ENCODE measurements at places on chromosomes 3 and 15.

- DNase-seq, result no peak
These were observed 73.8 kb upstream of the ZBED2 start for GRCh38 chr3:111668888-111669488.

- DNase-seq, result no peak
These were observed 14.4 kb downstream of the AGTR1 start for GRCh38 chr3:148711981-148712666.

DNA sequence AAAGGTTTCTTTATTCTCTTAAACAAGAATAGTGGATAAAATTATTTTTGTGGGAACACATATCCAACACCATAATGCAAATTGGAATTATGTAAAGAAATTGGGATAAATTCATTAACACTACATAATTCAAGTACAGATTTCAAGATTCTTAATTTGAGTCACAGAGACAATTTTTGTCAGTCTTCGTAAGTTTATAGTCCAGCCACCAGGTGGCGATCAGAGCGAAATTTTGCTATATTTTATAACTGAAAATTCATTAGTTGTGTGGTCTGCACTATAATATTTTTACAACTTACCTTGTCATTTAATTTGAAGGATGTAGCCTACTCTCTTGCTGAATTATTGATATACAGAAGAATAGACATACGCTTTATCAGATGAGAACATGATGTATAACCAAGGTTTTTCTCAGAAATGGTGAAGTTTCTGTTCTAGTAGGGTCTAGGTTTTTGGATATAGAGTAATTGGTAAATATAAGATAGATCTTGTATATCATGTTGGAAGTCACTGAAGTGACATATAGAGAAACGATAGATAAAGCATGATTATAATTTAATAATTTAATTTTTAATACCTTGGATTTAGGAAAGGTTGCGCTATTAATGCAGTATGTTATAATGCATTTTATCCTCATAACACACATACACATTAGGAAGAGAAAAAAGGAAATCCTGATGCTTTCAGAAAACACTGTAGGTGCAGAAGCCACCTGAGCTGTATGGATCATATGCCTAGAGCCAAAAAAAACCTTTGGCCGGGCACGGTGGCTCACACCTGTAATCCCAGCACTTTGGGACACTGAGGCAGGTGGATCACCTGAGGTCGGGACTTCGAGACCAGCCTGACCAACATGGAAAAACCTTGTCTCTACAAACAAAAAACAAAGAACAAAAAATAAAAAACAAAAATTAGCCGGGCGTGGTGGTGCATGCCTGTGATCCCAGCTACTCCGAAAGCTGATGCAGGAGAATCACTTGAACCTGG is 31.7 kb downstream of the PLSCR4 start:
- no peak for DNase-seq

DNA sequence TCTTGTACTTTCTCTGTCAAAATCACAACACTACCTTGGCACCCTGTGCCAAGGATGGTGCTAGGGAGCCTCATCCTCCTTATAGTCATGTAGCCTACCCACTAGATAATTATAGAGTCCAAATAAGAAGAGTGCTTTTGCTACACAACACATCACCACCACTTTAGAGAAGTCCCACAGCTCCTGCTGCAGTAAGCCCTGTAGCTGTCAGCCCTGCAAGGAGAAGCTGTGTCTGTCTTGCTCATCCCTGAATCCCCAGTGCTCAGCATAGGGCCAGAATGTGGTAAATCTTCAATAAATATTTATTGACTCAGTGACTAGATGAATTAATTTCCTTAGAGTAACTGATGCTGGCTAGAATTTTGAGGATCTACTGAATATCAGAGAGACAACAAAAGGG is 190.8 kb downstream of the ZNF621 start:
- no peak for DNase-seq

GRCh38 chr15:84793431-84794161 is 23.6 kb upstream of the ALPK3 start:
- no peak for DNase-seq

- DNase-seq, result no peak
These were observed 803.4 kb downstream of the TUSC7 start for GRCh38 chr3:117512975-117513374.

- DNase-seq, result no peak
These were observed 9.4 kb downstream of the CEMIP start for GRCh38 chr15:80788536-80788935.

GRCh38 chr3:149816986-149817385 is 4.0 kb downstream of the RNF13 start:
- DNase-seq, result peak; percentile 18

- DNase-seq, result no peak
These were observed 479.3 kb downstream of the EPHA3 start for GRCh38 chr3:89586676-89587075.

- DNase-seq, result no peak
These were observed 60.4 kb downstream of the ARIH1 start for GRCh38 chr15:72534523-72534922.

GRCh38 chr3:142850395-142851023 is 38.4 kb downstream of the PCOLCE2 start:
- peak; percentile 90 for DNase-seq

DNA sequence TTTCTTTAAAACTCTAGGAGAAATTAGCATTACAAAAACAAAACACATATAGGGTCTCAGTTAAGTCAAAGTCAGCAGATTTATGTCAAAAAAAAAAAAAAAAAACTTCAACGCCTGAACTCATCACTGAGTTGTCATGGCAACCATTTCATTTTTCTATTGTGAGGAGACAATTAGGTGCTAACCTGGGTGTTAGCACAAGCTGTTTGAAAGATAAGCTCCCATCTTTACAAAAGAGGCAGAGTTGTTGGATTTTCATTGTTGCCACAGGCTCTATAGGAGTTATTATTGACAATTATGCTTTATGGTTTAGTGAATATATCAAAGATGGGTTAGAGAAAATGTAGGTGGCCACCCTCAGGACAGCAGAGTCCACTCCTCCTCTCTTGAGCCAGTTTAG is 806.9 kb downstream of the GRM7 start:
- DNase-seq, result no peak

DNA sequence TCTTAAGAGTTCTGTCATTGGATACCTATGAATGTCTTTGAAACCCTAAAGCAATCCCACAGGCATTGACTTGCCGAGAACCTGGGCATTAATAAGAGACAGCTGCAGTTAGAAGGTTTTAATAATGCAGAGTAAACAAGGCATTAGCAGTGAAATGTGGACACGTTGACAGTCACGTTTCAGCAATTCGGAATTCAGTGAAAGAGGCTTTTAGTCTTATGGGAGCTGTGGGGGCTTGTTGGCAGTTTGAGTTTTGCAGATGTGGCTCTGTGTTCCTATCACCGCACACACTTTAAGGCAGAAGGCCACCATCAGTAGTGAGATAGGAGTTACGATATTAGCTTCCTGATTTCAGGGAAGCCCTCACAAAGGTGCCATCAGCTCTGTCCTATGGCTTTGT is 145.2 kb upstream of the NUDT16 start:
- DNase-seq, result no peak

GRCh38 chr15:90201130-90201943 is at the start of gene SEMA4B:
TSS of gene SEMA4B (plus strand) at chr15:90201330. CDS start at chr15:90201579, 249 bp downstream.
- DNase-seq, result no peak

DNA sequence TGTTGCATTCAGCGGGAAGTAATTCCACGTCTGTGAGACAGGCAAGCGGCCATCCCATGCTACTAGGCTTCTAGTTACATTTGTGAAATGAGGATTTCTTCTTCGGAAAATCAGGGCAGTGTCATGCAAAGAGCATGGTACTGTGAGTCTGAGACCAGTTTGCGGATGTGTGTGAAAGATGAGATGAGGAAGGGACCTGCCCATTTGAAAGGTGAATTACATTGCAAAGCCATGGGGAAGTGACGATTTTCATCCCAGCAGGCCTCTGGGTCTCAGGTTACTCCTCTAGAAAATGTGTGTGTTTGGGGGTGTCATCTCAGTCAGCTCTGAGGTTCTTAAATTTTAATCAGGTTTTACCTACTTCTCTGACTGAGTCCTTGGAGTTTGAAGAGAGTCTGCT is 16.1 kb downstream of the TLE3 start:
- DNase-seq, result no peak

- no peak for DNase-seq
These were observed 215.0 kb downstream of the GRM7 start for GRCh38 chr3:7075901-7076300.

DNA sequence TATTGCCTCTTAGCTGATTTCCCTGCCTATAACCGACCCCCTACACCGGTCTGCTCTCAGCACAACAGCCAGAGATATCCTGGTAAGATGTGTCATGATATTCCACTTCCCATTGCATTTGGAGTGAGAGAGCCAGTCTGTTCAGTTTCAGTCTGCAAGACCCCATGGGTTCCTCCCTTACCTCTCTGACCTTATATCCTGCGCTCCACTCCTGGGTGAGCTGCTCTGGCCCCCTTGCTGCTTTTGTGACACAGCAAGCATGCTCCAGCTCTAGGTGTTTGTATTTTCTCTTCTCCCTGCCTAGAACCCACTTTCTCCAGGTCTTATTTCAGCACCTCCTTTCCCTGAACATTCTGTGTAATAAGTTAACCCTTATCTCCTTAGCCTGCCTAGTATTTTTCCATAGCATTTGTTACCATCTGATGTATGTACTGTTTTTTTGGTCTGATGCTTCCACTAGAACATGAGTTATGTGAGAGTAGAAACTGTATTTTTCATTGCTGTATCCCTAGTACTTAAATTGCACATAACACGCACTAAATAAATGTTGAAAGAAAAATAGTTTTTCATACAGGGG is 44.2 kb downstream of the CMTM8 start:
- no peak for DNase-seq

GRCh38 chr3:30358871-30359270 is 247.5 kb upstream of the TGFBR2 start:
- no peak for DNase-seq

DNA sequence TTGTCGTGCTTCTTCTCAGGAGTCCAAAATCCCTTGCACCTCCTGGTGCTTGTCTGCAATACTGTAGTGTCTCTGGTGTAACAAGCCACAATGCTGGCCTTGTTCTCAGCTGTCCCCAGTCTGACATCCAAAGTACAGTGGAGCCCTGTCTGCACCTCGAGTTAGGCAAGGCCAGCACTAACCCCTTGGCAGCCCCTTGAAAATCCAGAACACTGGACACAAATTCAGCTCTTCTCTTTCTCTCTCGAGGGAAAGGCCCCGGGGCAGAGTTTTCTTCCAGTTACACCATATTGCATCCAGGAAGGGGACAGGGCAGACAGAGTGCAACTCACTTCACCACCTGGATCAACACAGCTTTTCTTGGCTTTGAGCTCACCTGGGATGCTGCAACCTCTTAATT is 91.3 kb upstream of the ATP10A start:
- no peak for DNase-seq

Data from epithelial cell of proximal tubule (primary cell).